ENCODE measurements at places on chromosomes 3 and 15.

GRCh38 chr15:80136854-80137253 is 15.9 kb upstream of the FAH start:
- DNase-seq: no peak

DNA sequence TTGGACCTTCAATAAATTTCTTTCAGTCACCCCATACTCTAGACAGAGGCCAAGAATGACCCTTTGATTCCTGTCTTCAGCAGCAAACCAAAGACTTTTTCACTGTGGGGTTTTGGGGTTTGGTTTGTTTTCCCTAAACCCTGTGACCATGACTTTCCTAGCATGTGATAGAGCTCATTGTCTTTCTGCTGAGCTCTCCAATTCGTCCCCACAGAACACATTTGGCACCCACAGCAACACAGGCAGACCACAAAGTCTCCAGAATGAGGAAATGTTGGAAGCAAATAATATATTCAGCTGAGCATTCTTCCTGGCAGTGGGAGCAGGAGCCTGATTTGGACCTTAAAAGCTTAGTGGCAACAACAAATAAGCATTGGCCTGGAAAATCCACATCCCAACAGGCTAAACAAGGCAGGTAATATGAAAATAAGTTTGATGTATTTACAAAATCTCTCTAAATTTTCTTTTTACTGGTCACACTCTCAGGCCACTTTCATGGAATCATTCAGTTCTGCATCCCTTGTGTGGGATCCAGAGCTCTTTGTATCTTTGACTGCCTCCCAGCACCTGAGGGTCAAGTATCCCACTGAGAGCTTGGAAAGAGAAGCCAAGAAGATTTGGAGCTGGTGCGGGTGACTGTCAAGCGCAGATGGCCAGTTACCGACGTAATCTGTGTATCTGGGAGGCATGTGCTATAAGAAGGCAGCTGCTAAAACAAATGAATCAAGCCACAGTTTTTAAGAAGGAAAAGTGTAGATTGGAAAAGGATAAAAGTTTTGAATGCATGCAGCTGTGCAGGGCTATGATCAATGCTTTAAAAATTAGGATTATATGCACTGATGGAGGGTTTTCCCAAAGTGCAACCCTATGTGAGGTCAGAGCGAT is 36.5 kb upstream of the CPB1 start:
- no peak for DNase-seq

- DNase-seq: no peak
Measured at GRCh38 chr15:40048211-40048792, 9.3 kb upstream of the SRP14 start.

DNA sequence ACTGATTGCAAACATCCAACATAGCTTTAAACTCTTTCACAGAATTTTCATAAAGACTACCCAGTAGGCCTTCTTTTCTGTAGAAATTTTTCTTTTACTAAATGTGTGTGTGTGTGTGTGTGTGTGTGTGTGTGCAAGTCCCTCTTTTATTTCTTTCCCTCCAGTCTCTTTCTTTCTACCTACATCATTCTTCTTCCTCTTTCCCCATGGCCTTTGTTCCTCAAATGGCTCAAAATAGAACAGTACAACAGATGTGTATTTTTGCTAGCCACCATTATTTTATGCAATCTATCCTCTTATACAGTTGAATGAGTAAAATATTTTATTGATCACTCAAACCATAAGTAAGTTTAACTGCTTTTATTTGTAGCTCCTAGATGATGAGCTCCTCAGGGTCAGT is 76.4 kb downstream of the USF3 start:
- no peak for DNase-seq

DNA sequence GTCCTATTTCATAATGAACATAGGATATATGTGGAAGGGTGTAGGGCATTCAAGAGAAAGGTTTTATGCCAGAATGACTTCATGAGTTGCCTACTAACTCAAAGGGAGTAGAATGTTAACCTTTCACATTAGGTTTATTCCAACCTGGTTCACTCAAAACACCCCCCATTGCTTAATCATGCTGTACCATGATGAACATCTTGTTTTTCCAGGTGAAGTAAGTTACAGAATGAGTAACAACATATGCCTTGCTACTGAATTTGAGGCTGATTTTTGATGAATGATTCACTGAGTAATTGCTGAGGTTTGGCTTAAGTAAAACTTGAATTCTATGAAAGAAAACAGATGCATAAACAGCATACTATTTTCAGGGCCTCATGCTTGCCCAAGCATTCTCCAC is 5.9 kb upstream of the CLDN16 start:
- DNase-seq: no peak

DNA sequence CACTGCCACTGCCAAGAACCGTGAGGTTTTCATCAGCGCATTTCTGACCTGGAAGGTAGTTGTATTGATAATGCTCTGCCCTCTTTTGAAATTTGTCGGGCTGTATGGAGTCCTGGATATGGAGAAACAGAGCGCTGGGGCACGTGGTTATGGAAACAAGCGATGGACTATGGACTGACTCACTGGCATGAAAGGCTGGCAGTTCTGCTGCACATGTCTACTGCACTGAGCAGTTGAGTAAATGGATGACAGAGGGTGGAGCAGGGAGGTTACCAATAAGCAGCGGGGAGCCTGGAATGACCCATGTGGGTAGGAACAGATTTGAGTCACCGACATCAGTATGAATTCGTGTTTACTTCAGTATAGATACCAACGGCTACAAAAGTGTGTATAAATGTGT is 429.5 kb downstream of the OCA2 start:
- no peak for DNase-seq

DNA sequence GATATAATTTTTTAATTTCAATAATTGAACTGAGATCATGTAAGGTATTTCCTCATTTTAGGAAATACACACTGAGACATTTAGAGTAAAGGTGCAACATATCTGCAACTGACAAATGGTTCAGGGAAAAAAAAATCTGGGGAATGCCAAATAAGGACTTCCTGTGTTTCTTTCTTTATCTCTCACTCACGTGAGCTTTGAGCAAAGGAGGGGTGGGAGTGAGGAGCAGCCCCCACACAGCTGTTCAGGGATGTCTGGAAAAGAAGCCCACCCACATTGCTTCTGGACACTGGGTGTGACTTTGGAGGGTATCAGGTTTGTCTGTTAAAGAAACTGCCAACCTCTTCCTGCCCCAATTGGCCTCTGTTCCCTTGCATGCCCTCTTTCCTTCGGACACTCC is 5.6 kb upstream of the TP63 start:
- DNase-seq: no peak

DNA sequence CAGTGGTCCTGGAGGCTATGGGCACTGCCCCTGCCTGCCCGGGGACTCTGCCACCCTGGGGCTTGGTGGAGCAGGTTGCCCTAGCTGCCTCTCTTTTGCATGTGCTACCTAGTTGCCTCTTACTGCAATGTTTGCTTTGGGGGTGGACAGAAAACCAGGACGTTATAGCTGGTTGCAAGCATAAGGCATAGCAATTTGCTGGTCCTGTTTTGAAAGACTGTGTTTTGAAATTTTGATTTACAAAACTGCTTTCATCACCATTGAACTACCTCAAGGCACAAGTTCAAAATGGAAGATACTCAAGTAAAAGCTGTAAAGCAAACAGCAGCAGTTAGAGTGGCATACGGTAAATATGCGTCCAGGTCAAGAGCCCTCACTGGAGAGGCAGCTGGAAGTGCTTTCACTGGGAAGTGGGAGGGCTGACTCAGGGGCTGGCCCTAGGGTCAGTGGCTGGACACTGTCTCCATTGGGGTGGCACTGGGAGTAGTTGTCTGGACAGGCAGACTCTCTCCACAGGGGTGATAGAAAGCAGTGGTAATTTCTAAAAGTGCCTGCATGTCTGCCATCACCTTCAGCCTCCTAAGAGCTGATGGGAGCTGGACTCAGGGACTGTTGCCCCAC is 138.1 kb downstream of the CHDH start:
- DNase-seq: no peak

GRCh38 chr15:101676921-101677329 is 24.7 kb upstream of the TM2D3 start:
- DNase-seq: no peak

- DNase-seq: no peak
Measured at GRCh38 chr3:196872316-196872715, 4.6 kb downstream of the SENP5 start.

Data from stimulated activated CD8-positive, alpha-beta memory T cell treated with anti-CD3 and anti-CD28 coated beads, Interleukin-15, amount 100 ng/mL, for 24 hours (primary cell).